ENCODE measurements at places on chromosomes 16 and 17. TPM values are rescaled to one million over a fixed set of nuclear protein-coding genes. Genes with fewer than 3 reads are reported as not detected.

DNA sequence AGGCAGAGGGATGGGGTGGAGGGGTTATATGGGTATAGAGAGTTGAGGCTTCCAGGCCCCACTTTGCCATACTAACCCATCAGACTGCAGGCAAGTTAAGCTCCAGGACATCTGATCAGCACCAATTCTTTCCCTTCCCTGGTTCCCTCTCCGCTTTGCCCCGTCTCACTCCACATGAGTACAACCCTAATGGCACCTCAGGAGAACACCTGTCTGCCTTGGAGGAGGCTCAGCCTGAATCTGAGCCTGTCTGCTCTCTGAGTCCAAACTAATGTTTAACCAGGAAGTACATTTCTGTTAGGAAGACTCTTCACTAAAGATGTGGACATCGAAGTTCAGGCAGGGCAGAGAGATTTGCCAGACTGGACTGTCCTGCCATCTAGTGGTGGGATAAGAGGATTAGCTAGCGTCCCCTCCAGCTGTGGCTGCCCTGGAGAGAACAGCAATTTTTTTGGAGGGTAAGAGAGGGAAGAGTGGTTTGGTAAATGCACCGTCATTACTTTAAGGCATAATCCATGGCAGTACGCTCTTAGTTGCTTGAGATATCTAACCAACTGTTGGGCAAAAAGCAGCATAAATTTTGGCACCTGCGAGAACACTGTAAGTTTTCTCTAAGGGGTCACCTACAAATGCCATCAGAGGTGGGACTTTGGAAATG, 29.2 kb upstream of the LRRC75A start:
- peaks cover 22% of the 10 kb centered on the region for H3K27me3 ChIP-seq
- peak overlapping the region; percentile 77 for H3K27ac ChIP-seq
- peaks cover 5% of the 10 kb centered on the region for H3K4me1 ChIP-seq
- no peaks in the 10 kb centered on the region for H3K36me3 ChIP-seq

GRCh38 chr16:81350306-81350615, 35.5 kb downstream of the GAN start:
- H3K27me3 ChIP-seq, result no peaks in the 10 kb centered on the region
- H3K4me3 ChIP-seq, result no peak overlapping the region
- no peak for DNase-seq
- no peak overlapping the region for H3K27ac ChIP-seq
- peaks cover 11% of the 10 kb centered on the region for H3K36me3 ChIP-seq

DNA sequence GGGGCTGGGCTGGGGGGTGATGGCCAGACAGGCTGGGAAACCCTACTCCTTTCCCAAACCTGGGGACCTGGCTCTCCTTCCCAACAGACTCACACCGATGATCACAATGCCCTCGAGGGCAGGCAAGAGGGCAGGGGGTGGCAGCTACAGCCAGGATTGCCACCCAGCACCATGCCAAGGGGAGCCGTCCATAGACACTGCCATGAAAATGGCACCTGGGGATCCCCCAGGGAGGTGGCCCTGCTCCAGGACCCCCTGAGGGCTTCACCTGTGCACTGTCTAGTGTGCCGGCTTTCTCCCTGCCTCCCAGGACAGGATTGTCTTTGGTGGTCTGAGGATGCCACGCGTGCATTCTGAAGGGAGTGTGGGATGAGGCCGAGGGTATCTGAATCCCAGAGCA, 24.6 kb downstream of the RPH3AL start:
- peaks cover 7% of the 10 kb centered on the region for H3K27me3 ChIP-seq
- H3K4me1 ChIP-seq, result peaks cover 6% of the 10 kb centered on the region
- H3K4me3 ChIP-seq, result no peak overlapping the region
- no peak overlapping the region for H3K27ac ChIP-seq
- no peak for DNase-seq

DNA sequence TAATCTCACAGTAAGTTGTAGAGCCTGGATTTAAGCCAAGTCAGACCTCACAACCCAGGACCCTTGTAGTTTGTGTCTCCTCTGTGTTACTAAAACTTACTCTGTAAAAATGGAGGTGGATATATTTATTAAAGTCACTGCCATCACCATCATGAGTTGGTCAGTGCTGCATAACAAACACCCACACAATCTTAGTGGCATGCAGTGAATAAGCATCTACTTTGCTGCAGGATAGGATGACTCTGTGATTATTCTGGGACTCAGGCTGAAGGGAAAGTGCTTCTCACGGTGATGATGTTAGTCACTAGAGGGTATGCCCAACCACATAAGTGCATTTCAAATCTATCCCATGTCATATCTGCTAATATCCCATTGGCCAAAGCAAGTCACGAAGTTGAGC, 398.7 kb downstream of the XYLT1 start:
- DNase-seq, result no peak
- H3K36me3 ChIP-seq, result no peaks in the 10 kb centered on the region
- H3K27ac ChIP-seq, result no peak overlapping the region
- no peak overlapping the region for H3K4me3 ChIP-seq

DNA sequence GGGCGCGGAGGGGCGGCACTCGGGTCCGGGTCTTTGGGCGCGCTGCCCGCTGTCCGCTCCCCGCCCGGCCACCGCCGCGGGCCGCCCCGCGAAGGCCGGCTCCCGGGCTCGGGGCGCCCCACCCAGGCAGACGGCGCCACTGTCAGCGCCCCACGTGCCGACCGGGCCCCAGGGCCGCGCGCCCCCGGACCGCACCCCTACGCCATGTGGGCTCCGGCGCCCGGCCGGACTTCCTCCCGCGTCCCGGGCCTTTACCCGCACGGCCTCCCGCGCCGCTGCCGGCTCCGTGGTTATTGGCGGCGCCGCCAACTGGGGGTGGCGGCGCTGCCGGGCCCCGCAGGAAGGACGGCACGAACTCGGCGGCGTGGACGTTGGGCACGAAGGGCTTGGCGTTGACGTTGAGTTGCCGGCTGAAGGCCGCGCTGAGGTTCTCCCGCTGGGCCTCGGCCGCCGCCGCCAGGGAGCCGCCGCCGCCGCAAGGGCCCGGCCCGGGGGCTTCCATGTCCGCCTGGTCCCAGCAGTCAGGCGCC, 577 bp downstream of the GSPT1 start:
- DNase-seq, result peak; percentile 68
- H3K27ac ChIP-seq, result peak overlapping the region; percentile 89
- H3K36me3 ChIP-seq, result peaks cover 6% of the 10 kb centered on the region

GRCh38 chr17:13736916-13737315, 135.2 kb upstream of the HS3ST3A1 start:
- DNase-seq, result no peak
- H3K27ac ChIP-seq, result no peak overlapping the region
- no peaks in the 10 kb centered on the region for H3K27me3 ChIP-seq
- no peak overlapping the region for H3K4me3 ChIP-seq

- no peak for DNase-seq
- no peak overlapping the region for H3K4me3 ChIP-seq
- H3K27me3 ChIP-seq, result peaks cover 13% of the 10 kb centered on the region
- no peaks in the 10 kb centered on the region for H3K36me3 ChIP-seq
These were observed 2.6 kb downstream of the CDH5 start for GRCh38 chr16:66369055-66369592.

GRCh38 chr16:28859326-28859725, 4.3 kb upstream of the SH2B1 start:
- H3K4me3 ChIP-seq, result no peak overlapping the region
- H3K27ac ChIP-seq, result no peak overlapping the region
- no peak for DNase-seq
- no peaks in the 10 kb centered on the region for H3K27me3 ChIP-seq
- no peaks in the 10 kb centered on the region for H3K36me3 ChIP-seq
- H3K4me1 ChIP-seq, result peaks cover 10% of the 10 kb centered on the region

- H3K27me3 ChIP-seq, result no peaks in the 10 kb centered on the region
- H3K4me3 ChIP-seq, result no peak overlapping the region
- no peak overlapping the region for H3K27ac ChIP-seq
- H3K36me3 ChIP-seq, result no peaks in the 10 kb centered on the region
- no peak for DNase-seq
These were observed 205.6 kb downstream of the GRIN2A start for GRCh38 chr16:9976601-9977000.

DNA sequence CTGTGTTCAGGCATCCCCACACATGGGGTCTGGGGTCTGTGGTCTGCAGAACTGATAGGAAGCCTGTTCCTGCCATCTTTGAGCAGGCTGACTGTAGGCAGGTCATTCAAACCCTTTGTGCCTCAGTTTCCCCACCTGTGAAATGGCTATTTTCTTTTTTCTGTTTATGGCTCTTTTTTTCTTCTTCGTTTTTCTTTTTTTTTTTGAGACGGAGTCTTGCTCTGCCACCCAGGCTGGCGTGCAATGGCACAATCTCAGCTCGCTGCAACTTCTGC, 72.5 kb downstream of the ABCC6 start:
- H3K27ac ChIP-seq, result no peak overlapping the region
- H3K27me3 ChIP-seq, result no peaks in the 10 kb centered on the region
- H3K36me3 ChIP-seq, result no peaks in the 10 kb centered on the region
- DNase-seq, result no peak

DNA sequence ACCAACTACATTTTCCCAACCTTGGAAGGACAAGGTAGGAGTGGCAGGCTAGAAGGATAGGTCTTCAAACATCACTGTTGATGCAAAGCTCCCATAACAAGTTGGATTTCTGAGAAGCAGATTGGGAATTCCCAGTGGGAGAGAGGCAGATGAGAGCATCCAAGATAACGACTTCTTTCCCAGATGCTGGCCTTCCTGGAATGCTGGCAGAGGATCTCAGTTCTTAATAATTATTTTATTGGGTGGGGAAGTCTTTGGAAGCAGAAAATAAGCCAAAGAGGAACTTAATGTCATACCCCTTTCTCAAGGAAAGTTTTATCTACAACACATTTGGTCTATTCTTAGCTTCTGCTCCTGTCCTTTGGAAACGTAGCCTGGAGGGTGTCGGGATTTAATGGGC, 64.5 kb downstream of the MPRIP start:
- no peak overlapping the region for H3K4me3 ChIP-seq
- H3K27me3 ChIP-seq, result no peaks in the 10 kb centered on the region
- DNase-seq, result no peak
- H3K4me1 ChIP-seq, result peaks cover 26% of the 10 kb centered on the region

DNA sequence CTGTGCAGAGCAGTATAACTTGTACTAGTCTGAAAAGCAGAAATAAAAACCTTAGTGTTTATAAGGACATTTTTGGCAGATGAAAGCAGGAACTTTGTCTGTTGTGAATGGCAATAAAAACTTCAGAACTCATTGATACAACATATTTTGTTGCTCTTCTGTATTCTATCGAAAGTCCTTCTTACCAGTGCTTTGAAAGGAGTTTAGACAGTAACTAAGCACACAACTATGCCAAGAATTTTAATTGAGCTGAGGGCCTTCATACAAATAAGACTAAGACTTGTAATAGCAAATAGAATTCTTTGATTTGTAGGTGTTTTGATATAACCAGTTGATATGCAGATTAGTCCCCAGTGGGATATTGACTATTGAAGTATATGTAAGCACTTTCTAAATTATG, 308.4 kb downstream of the ZFHX3 start:
- no peaks in the 10 kb centered on the region for H3K36me3 ChIP-seq
- no peak for DNase-seq
- no peak overlapping the region for H3K27ac ChIP-seq
- H3K4me1 ChIP-seq, result no peaks in the 10 kb centered on the region

DNA sequence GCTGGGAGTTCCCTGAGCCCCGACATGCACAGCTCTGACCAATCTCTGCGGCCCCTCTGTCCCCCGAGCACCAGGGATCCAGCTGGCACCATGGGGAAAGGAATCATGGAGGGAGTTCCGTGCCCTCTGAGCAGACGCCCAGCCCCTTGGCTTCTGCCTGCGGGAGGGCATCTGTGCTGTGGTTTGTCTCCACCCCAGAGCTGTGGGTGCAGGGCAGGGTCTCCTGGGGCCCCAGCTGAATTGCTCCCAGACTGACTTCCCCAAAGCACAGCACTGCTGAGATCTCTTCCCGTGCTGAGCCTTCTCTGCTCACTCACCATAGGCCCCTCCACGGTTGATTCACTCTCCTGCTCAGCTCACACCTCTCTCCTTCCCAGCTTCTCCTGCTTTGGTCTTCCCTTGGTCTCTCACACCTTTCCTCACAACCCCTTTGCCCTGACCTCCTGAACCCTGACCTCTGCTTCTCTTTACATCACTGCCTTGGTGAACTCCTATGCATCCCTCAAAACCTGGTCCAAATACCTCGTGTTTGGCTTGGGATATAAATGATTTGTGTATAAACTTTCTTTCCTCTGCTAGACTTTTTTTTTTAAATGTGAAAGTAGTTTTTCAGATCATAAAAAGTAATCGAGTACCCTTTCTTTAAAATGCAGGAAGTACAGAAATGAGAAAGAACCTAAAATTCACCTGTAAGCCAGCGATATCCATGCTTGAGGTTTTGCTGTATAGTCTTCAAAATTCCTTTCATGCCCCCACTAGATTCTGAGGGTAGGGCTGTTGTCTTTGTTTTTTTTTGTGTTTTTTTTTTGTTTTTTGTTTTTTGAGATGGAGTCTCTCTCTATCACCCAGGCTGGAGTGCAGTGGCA, 265.3 kb downstream of the SEC14L1 start:
- no peak for DNase-seq
- H3K27ac ChIP-seq, result peak overlapping the region; percentile 91
- peaks cover 71% of the 10 kb centered on the region for H3K4me1 ChIP-seq
- peaks cover 39% of the 10 kb centered on the region for H3K36me3 ChIP-seq
- peak overlapping the region; percentile 78 for H3K4me3 ChIP-seq
- no peaks in the 10 kb centered on the region for H3K27me3 ChIP-seq

- H3K27me3 ChIP-seq, result no peaks in the 10 kb centered on the region
- peak overlapping the region; percentile 96 for H3K27ac ChIP-seq
- peaks cover 3% of the 10 kb centered on the region for H3K36me3 ChIP-seq
- no peak for DNase-seq
- H3K4me3 ChIP-seq, result peak overlapping the region; percentile 96
These were observed 508 bp downstream of the FLCN start for GRCh38 chr17:17236295-17237025.

The SLFN14 gene
- not detected for total RNA-seq

The TBC1D16 gene
- 2.1 TPM for total RNA-seq

The MT1F gene
- 27.8 TPM for total RNA-seq

The HOXB8 gene
- not detected for total RNA-seq

The RASD1 gene
- total RNA-seq, result 2.3 TPM

The TNFSF12 gene
- total RNA-seq, result 93.0 TPM

The CHST4 gene
- not detected for total RNA-seq

The ARL4D gene
- total RNA-seq, result 2.2 TPM

The PAGR1 gene
- 29.8 TPM for total RNA-seq

The HAS3 gene
- 1.6 TPM for total RNA-seq

The SKAP1 gene
- total RNA-seq, result 96.0 TPM

The NECAB2 gene
- total RNA-seq, result not detected

All from activated naive CD8-positive, alpha-beta T cell treated with anti-CD3 and anti-CD28 coated beads, Interleukin-2, amount 10 ng/mL, durations not matched to agents 7 days and 5 days (primary cell).